ENCODE measurements at places on chromosomes 3 and 15.

GRCh38 chr3:150469931-150470740, 62.0 kb downstream of the TSC22D2 start:
- H3K36me3 ChIP-seq = peaks cover 6% of the 10 kb centered on the region
- no peaks in the 10 kb centered on the region for H3K4me1 ChIP-seq
- DNase-seq = no peak
- H3K27me3 ChIP-seq = no peaks in the 10 kb centered on the region
- H3K27ac ChIP-seq = no peak overlapping the region

DNA sequence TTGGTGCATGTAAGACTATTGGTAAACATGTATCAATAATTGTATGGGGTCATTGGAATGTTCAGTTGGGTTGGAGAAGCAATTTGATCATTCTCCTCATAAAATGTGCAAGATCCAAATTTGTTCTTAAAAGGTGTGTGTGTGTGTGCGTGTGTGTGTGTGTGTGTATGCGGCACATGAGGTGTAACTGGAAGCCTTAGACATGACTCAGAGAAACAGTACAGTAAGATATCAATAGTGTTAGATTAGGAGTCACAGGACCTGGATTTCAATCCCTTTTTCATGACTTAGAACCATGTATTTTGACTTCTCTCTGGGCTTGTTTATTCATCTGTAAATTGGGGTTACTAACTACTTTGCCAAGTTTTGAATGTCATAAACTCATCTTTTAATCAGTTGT, 38.3 kb downstream of the RSRC1 start:
- H3K4me3 ChIP-seq = no peak overlapping the region
- no peaks in the 10 kb centered on the region for H3K4me1 ChIP-seq
- H3K36me3 ChIP-seq = no peaks in the 10 kb centered on the region
- no peak overlapping the region for H3K27ac ChIP-seq

DNA sequence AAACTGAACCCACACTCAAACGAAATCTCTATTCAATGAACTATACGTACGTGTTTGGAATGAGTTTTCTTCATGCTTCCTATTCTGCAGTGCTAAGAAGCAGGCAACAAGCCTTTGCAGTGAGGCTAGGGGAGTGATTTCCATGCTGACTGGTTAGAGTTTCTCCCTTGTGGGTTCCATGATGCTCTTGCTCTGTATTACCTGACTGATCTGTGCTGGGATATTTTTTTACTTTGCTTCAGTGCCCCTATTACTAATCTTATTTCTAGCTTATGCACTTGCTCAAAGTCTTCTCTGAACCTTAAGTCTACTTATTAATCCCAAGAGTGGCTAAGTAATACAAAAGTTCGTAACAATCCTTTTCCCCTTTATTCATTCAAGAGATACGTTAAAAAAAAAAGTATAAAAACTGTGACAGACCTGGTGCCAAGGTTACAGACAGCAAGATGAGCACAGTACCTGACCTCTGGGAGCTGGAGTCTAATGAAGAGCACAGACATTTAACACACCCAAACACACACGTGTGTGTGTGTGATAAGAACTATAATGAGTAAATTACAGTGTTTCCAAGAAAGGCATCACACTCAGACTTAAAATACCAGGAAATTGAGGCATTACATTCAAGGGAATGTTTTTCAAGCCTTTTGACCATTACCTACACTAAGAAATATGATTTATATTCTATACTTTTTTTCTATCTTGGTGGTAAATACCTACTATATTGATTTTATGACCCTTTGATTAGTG, 50.5 kb upstream of the FBN1 start:
- no peaks in the 10 kb centered on the region for H3K4me1 ChIP-seq
- H3K27ac ChIP-seq = no peak overlapping the region
- H3K27me3 ChIP-seq = no peaks in the 10 kb centered on the region
- no peak overlapping the region for H3K4me3 ChIP-seq

DNA sequence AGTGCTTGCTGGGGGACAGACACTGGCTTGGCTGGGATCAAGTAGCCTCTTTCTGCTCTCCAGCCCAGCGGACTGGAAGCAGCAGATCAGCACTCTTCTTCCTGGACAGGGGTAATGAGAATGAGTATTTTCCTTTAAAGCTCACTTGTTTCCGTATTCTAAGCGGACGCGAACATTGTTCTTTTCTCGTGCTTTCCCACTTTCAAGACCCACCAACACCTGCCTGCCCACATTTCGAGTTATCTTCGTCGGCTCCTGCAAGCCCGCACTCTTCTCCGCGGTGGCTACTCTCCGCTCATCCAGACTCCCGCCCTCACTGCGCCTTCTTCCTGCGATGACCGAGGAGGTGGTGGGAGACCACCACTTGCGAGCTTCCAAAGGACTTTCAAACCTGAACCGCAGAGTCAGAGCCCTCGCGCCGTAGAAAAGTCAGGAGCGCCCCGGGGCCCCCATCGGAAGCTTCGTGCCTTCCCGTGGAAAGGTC, 1.6 kb upstream of the PPM1L start:
- DNase-seq = peak; percentile 39
- no peaks in the 10 kb centered on the region for H3K27me3 ChIP-seq
- H3K27ac ChIP-seq = peak overlapping the region; percentile 94
- H3K4me1 ChIP-seq = peaks cover 16% of the 10 kb centered on the region
- H3K36me3 ChIP-seq = no peaks in the 10 kb centered on the region

All from upper lobe of right lung (tissue), 1 donor.